Left ventricle myocardium inferior (tissue), 1 donor: ENCODE measurements at places on chromosomes 6 and 20.

DNA sequence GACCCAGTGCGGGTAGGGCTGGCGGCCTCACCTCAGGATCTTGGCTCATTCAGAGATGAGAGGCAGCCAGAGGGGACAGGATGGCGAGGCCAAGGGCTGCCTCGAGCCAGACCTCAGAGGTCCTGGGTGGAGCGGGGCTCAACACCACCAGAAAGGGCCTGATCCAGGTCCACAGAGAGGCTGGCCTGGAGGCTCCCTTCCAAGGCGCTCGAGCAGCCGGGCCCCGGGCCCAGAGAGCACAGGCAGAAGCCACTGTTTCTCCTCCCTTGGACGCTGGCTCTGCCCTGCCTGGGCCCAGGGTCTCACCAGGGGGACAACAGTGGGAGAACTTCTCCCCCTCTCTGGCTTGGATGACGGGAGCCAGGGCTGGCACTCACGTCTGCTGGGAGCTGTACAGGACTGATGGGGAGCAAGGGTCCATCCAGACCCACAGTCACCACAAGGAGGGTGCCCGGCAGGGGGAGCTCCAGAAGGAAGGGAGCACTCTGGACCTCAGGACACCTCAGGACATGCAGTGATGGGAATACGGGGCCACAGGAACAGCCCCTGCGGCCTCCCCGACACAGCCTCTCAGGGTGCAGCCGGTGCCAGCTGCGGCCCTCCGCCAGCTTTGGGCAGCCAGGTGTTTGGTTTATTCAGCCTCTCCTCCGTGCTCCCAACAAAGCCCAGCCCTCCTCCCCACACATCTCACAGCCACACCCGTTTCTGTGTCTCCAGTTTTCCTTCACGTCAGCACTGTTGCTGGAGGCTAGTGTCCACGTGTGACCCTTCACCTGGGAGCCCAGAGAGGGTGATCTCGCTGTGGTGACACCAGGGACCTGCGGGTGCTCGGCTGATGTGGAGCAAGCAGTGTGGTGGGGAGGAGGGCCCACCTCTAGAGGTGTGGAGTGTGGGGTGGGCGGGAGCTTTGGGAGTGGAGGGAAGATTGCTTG lies 8.7 kb downstream of the RPS21 start:
- no peak for DNase-seq

GRCh38 chr6:315921-316752 lies 23.9 kb downstream of the DUSP22 start:
- DNase-seq = no peak

GRCh38 chr6:129312880-129313279 lies 397.1 kb downstream of the ARHGAP18 start:
- no peak for DNase-seq

- no peak for DNase-seq
Measured at GRCh38 chr6:112439432-112439831, 92.3 kb downstream of the RFPL4B start.

DNA sequence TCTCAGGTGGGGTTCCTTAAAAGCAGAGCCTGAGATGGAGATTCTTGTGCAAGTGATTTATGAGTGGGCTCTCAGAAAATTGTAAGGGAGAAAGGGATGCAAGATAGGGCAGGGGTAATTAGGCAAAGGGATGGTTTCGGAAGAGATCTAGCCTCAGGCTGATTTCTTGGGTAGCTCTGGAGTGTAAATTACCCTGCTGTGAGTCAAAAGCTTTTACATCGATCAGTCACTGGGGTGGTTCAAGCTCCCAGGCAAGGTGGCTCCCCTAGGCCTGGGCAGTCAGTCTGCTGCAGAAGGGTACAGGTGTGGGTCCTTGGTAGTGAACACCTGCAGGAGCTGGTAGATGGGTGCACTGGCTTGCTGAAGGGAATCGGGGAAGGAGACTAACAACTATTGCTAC lies 11.1 kb upstream of the PM20D2 start:
- DNase-seq = no peak

DNA sequence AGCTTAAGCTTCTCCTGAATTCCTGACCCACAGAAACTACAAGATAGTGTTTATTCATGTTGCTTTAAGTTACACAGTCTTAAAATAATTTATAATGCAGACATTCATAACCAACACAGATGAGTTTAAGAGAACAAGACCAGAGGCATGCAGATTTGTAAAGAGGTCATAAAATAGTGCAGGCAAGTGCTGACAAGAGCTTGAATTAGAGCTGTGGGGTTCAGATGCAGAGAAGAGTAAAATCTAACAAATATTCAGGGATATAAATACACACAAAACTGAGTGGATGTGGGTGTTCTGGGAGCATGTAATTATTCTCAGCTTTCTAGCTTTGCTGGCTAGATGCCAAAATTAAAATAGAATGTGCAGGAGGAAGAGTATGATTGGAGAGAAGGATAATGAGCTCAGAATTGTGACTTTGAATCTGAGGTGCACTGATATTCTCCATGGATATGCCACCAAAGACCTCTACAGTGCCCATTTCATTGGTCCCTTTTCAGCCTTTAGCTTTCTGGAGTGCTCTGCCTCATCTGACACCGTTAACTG lies 291.9 kb upstream of the SGK1 start:
- no peak for DNase-seq

- peak; percentile 21 for DNase-seq
Measured at GRCh38 chr20:4973330-4974097, 27.8 kb downstream of the SLC23A2 start.

DNA sequence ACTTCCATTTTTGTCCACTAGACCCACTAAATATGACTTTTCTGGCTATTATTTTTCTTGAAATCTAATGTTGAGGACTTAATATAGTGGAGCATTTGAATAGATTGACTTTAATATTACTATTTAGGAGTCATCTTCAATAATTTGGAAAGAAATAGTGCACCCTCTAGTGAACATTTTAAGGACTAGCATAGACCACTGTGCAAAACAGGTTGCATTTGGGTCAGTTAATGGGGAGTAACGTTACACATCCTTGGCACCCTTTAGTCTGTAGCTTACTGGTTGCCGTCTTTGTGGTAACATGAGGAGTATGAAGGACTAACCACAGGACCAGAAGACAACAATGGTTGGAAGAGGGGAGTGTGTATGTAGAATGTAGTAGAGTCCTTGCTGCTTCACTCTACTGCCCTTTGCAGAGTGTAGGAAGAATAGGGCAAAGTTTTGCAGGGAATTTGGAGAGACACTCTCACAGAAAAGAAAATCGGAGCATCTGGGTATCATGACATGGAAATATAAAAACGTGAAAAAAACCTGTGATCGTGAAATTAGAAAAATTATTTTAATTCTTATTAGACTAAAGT lies 25.2 kb downstream of the RFPL4B start:
- no peak for DNase-seq

DNA sequence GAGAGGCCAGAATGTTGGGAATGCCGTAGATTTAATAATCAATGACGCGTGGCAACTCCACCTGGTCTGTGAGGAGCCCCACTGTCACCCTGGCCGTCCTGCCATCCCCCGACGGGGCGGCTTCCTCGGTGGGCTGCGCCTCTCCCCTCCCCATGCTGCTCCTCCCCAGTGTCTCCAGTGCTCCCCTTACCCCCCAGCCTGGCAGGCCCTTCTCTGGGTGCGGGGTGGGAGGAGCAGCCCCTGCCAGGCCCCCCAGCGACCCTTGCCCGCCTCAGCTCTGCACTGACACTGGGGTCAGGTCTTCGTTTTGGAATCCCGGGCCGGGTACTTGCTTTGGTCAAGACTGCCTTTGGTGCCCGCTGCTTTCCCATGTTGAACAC lies 82.3 kb upstream of the FRMD1 start:
- no peak for DNase-seq

DNA sequence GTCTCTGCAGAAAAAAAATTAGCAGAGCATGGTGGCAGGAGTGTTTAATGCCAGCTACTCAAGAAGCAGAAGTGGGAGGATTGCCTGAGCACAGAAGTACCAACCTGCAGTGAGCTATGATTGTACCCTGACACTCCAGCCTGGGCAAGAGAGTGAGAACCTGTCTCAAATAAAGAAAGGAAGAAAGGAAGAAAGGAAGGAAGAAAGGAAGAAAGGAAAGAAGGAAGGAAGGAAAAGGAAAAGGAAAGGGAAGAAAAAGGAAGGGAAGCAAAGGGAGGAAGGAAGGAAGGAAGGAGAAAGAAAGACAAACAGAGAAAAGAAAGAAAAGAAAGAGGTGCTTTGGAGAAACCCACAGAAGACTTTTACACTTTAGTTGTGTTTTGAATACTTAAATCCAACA lies 12.8 kb upstream of the PDCD2 start:
- no peak for DNase-seq

DNA sequence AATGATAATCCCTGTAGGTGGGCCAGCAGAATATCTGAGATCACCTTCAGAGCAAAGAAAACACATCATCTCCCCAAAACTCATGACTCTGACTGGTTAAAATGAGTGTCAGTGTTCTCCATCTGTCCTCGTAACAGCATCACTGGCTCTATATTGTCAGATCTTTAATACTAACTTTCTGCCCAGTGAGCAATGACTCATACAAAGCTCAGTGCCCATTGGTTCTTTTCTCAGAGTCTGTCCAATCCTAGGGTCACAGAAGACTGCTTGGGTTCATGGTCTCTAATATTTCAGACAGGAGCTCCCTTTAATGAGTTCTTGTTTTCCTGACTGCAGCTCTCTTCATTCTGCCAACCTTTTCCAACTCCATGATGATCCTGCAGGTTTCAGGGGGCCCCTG lies 36.4 kb downstream of the HLA-DPB1 start:
- no peak for DNase-seq

- no peak for DNase-seq
Measured at GRCh38 chr6:160975162-160975561, 16.4 kb upstream of the MAP3K4 start.

GRCh38 chr6:70351461-70351860 lies 48.6 kb upstream of the COL9A1 start:
- no peak for DNase-seq
